Esophagus squamous epithelium (tissue), 5 donors: ENCODE measurements at places on chromosomes 6 and 20.

DNA sequence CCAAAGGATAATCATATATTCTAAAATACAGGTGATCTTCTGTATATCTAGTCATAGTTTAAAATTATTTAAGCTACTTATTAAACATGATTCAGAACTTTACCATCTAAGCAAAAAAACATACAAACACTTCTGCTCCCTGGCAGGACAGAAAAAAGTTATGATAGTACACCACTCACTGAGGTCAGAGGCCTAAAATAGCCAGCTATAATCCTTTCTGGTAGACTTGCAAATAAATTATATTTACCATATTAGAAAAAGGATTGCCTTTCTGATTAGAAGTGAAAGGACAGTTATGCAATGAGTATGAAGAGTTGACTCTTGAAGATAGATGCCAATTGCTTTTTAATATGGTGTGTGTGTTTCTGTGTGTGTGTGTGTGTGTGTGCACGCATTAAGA, 207.4 kb downstream of the BMP2 start:
- no peak for DNase-seq

GRCh38 chr6:113857556-113858479, 673 bp downstream of the MARCKS start:
- no peak for DNase-seq

GRCh38 chr6:30839671-30840070, 44.6 kb upstream of the DDR1 start:
- no peak for DNase-seq

DNA sequence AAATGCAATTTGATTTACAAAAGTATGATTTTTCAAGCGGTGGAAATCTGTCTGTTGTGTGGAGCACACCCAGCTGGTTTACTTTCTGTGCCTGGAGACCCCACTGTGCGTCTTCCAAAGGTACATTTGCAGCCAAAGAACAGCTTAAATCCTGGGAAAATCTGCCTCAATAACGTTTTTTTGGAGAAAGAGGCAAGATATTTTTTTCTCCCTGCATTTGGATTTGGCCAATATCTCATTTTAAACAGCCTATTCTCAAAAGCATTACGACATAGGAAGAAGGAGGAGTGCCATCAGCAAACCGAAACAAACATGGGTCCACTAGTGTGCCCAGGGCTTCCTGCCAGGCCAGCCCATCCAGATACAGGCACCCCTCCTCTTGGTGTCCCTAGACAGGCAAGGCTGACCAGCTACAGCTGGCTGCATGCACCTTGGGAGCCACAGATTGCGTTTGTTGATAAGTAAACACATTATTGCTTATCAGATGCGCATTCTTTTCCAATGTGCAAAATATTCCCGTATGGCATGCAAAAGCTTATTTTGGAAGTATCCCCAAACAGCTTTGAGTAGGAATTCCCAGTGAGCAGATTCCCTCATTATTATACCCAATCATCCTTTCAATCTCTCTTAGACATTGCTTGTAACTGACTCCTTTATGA, 184.5 kb upstream of the MARCKS start:
- DNase-seq = no peak

- DNase-seq = no peak
These were observed 511.8 kb downstream of the LMBRD1 start for GRCh38 chr6:69285054-69285453.

GRCh38 chr6:4074478-4075235, 4.3 kb downstream of the FAM217A start:
- no peak for DNase-seq

DNA sequence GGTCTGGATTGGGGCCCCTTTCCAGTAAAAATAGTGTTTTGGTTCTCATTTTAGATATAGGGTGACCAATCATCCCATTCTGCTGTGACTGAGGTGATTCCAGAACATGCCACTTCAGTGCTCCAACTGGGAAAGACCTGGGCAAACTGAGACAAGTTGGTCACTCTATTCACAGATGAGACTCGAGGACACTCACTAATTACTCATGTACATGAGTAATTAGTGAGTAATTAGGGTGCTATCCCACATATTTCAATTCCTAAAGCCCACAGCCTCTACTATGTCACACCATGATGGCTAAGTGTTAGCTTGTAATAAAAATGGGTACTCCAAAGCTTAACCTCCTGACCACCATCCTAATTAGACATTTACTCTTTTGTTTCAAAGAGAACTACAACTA, 86.0 kb downstream of the CBLN4 start:
- DNase-seq = no peak

GRCh38 chr6:140225701-140226436, 851.4 kb upstream of the CITED2 start:
- DNase-seq = no peak
